ENCODE measurements at places on chromosomes 6 and 20. TPM values are rescaled to one million over a fixed set of nuclear protein-coding genes. Genes with fewer than 3 reads are reported as not detected.
A peak's percentile ranks its signal among the peaks of the same experiment; 100 is the strongest.

GRCh38 chr6:135025775-135026174, 28.8 kb downstream of the HBS1L start:
- no peak for DNase-seq

The UNC5CL gene
- 2.1 TPM for total RNA-seq

The BTBD3 gene
- 5.3 TPM for total RNA-seq

GRCh38 chr20:53210931-53211330, 238.8 kb downstream of the TSHZ2 start:
- DNase-seq = no peak

DNA sequence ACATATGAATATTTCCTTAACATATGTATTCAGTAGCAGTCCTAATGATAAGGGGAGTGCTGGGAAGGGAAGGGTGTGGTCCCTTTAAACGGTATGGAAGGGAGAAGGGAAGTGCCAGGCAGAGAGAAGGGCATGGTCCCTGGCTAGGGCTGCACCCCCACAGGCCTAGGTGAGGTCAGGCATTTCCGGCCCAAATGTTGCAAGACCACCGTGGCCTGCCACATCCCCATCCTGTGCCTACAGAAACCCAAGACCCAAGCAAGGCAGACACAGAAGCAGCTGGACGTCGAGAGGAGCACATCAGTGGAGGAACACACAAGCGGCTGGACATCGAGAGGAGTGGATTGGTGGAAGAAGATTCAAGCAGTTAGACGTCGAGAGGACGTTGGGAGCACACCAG, 5.9 kb downstream of the RRAGD start:
- no peak for DNase-seq

- DNase-seq = no peak
These were observed 239.4 kb downstream of the PHACTR1 start for GRCh38 chr6:12955956-12956355.

DNA sequence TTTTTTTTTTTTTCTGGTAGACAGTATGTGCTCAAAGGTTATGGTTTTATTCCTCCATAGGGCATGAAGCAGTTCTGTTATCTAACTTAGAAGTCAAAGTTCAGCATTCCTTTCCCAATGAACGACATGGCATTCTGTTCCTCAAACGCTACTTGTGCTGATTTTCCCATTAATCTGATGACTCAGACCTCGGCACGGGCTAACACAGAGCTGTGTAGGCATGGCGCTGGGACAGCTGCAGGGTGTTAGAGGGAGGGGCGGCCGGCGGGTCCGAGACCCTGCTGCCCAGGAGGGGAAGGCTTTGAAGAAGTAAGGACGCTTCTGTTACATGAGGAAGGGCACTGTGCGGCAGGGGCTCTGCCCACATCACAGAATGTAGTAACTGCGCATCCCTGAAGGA, 93.6 kb upstream of the AGPAT4 start:
- no peak for DNase-seq

GRCh38 chr20:25369971-25370370, 20.7 kb downstream of the ABHD12 start:
- no peak for DNase-seq

GRCh38 chr6:136840276-136841001, 18.0 kb downstream of the PEX7 start:
- DNase-seq = no peak

- no peak for DNase-seq
These were observed 8.6 kb upstream of the IL22RA2 start for GRCh38 chr6:137181891-137182653.

The DAAM2 gene
- total RNA-seq = not detected

The GTSF1L gene
- not detected for total RNA-seq

GRCh38 chr6:31819871-31820299, 4.5 kb downstream of the HSPA1A start:
- no peak for DNase-seq

The TGM3 gene
- total RNA-seq = not detected

- DNase-seq = no peak
These were observed 3.6 kb downstream of the ARFRP1 start for GRCh38 chr20:63703976-63704748.

DNA sequence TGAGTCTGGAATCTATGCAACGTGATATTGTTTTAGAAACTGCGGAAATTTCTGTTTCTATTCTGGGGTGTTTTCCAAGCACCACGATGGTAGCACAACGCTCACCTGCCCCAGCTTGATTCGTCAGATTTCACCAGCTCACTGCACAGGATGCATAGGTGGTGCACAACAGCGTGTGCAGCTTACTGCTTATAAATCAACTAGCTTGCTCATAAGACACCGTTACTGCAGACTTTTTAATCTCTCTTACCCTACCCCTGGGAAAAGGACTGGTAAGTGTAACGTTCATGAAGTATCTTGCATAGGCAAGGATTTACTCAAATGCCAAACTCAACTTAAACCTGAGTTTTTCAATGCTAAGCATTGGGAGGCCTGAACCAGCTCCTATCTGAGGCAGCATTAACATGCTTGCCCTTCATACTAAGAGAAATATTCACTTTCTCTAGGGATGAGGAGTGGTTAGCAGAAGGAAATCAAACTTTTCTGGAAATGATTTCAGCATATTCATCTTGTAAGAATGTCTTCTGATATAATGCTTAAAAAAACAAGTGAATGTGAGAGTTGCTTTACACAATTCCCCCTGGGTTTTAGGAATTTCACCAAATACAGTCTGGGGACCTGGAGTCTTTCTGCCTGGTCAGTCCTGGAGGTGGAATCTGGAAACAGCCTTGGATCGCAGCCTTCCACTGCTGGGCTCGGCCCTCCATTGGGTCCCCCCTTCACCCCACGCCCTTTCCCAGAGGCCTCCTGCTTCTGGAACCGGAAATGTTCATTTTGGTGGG, 100.6 kb downstream of the DACT2 start:
- DNase-seq = no peak

The CLIC5 gene
- 1.4 TPM for total RNA-seq

- peak; percentile 33 for DNase-seq
These were observed 36.9 kb upstream of the CCDC167 start for GRCh38 chr6:37536491-37537190.

The GJA10 gene
- total RNA-seq = not detected

DNA sequence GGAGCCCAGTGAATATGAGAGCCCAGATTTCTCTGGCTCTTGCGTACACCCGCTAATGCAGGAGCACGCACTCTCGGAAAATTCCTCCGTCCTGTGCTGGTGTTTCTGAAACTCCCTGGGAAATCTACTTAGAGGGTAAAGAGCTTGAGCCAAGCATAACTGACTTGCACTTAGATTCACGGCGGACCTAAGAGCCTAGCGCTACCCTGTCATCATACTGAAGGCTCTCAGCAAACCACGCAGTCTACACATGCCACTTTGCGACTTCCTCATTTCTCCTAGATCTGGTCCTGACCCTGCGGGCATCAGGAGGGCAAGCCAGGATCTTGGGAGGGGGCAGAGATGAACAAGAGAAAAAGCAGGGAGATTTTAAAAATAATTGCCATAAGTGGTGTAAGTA, 324.7 kb downstream of the CD83 start:
- DNase-seq = no peak

DNA sequence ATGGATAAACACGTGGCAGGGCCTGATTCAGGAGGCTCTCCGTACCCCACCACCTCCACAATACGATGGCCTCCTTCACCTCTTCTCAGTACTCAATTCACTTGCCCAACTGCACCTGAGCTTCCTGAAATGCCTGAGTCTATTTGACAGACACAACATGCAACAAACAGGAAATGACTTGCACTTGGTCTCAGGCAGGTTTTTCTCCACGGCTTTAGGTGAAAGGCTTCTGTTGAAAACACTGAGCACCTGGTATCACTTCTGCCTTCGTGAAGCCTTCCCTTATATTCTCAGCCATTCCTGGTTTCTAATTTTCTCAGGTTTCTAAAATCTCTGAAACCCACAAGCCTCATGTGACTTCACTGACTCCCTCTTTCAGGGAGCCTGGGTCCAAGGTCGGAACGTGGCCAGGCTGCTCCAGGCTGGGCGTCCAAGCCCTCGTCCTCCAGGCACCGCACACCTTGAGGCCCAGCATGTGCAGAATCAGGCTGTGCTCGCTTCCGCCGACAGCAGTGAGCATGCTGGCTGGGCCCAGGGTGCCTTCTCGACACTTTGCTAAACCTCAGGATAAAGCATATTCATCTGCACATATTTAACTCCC, 34.7 kb downstream of the TAF4 start:
- DNase-seq = no peak

DNA sequence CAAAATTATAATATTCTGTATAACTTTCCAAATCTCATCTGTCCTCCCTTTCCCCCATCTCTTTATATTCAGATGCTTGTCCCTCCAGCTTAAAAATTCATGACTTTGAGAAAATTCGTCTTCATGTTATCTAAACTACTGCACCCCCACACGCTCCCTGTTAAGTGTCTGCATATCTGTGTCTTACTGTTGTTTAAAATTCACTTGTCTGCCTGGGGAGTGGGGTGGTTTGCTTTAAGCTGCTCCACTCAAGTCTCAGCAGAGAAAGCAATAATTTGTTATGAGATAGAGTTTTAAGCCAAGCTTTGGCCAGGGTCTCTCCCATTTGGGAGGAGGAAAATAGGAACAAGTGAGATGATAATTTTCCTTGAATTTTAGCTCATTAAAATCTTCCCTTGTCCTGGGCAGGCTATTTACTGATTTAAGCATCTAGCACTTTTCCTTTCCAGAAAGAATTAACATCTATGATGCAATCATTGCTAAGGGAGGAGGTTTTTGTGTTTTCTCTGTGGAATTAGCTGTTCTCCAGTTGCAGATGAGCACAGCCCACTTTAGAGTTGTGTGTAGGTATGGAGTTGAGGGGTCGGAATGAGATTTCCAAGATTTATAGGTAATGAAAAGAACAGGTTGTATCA, 36.8 kb downstream of the MTHFD1L start:
- DNase-seq = no peak

The TUBB2B gene
- total RNA-seq = not detected

All from natural killer cell (primary cell).